ENCODE measurements at places on chromosomes 3 and 15. TPM values are rescaled to one million over a fixed set of nuclear protein-coding genes. Genes with fewer than 3 reads are reported as not detected.

The CAMK1 gene
- 86.6 TPM for total RNA-seq

The TRPC1 gene
- 0.14 TPM for total RNA-seq

The INSYN1 gene
- not detected for total RNA-seq

The CASR gene
- total RNA-seq, result not detected

The LAMB2 gene
- 3.8 TPM for total RNA-seq

The ACAN gene
- total RNA-seq, result not detected

The SLC35A5 gene
- total RNA-seq, result 87.4 TPM

The LRTM1 gene
- not detected for total RNA-seq

The POC1A gene
- total RNA-seq, result 18.6 TPM

The ASB14 gene
- total RNA-seq, result 0.04 TPM

The PLD1 gene
- total RNA-seq, result not detected

The SLC9A9 gene
- 2.3 TPM for total RNA-seq

The KLHL24 gene
- 92.6 TPM for total RNA-seq

The LRRIQ4 gene
- total RNA-seq, result 0.07 TPM

The DCUN1D1 gene
- total RNA-seq, result 70.1 TPM

The MAP1A gene
- 1.8 TPM for total RNA-seq

- no peak for DNase-seq
These were observed 56.5 kb upstream of the GATA2 start for GRCh38 chr3:128549283-128550112.

DNA sequence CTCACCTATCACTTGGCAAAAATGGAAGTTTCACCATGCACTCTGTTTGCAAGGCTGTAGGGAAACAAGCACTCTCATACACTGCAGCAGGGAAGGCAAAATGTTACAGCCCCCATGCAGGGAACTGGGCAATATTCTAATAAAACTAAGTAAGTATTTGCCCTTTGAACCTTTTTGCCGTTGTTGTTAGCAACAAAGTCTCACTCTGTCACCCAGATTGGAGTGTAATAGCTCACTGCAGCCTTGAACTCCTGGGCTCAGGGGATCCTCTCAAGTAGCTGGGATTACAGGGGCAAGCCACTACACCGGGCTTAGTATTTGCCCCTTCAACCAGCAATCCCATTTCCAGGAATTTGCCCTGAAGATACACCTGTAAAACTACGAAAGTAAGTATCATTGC is 122.5 kb downstream of the TBC1D5 start:
- DNase-seq, result no peak

DNA sequence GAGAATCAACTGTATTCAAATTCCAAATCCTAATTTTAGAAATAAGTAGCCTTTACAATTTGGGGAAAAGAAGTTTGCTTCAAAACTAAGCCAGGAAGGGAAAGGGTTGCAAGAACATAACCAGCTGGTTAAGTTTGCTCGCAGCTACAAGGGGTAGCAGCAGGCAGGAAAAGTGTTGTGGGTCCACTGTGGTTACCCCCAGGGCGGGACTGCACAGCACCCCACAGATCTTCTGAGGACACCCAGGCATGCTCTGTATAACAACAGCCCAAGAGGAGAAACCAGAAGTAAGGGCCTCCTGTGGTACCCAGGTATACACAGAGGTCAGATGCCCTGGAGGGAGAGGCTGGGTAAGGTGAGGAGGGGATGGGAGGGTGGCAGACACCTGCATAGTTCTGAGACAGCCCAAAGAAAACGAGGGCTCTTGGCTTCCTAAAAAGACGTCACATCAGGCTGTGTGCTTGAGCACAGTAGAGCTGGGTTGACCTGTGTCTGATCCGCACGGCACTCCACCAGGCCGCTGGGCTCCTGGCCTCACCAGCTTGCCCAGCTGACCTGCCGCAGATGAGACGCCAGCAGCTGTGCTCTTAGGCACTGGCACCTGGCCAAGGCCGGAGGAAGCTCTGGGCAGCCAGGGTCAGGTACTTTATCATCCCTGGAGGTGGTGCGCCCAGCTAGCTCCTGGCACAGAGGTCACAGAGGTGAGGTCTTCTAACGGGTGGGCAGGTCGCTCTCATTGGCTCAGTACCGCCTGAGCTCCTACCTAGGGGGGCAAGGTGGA is 81.8 kb upstream of the SNRPA1 start:
- DNase-seq, result no peak

DNA sequence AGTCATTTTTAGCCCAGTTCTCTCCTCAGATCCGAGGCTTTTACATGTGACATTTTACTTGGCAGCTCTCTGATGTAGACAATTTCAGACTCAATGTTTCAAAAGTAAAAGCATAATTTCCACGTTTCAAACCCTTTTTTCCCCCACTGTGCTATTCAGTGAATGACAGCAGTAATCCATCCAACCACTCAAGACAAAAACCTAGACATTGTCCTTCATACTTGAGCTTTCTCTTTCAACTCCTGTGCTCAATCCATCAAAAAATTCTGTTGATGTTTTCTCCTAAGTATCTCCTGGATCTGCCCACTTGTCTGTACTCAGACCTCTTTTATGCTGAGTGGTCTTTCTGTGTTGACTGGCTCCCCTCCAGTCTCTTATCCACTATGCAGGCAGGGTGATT is 214.7 kb downstream of the CHL1 start:
- DNase-seq, result no peak

- no peak for DNase-seq
These were observed 3.2 kb upstream of the KY start for GRCh38 chr3:134654031-134654430.

DNA sequence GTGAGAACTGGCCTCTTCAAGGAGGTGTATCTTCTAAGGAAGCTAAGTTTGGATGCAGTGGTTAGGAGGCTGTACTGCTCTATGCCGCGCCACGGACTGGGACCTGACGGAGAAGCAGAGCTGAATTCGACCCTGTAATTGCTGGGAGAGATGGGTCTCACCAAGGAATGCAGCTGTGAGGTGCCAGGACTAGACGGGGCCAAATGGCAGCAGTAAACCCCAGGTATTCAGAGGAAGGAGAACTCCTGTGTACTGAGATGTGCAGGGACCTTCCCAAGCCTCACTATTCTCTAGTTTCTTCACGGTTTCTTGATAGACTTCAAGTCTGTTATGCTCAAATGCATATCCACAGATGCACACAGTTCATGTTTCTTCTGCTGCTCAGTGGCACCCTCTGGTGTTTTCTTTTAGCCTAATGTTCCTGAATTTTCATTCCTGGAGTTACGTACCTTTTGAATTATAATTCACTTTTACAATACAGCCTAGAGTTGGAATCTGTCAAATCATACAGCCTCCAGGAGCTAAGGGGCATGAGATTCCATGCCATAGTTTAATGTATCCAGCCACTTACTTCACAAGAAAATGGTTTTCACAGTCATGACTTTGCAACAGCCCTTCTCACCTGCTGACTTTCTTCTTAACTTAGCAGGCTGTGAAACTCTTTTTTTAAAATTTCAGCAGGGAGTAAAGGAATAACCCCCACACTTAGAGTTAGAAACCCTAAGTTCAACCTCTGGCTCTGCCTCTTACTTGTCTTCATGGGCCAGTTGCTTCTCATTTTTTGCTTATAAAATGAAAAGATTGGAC is 61.8 kb downstream of the GLDN start:
- peak; percentile 73 for DNase-seq

DNA sequence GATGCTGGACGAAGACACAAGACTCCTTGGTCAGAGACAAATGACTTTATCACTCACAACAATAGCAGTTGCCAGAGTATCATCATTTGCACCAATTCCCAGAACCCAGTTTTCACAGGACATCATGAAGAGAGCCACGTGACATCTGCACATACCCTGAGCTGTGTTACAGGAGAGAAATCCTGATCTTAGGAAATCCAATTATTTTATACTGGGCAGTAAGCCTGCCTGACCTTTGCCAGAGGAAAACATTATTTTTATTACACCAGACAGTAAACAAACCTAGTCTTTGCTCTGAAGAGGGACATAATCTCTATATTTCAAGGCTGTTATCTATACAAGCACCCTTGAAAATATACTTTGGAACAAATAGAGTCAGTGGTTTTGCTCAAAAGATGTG is 77.4 kb downstream of the ZBBX start:
- DNase-seq, result no peak

- DNase-seq, result no peak
These were observed 96.0 kb upstream of the MYZAP start for GRCh38 chr15:57495554-57496165.

GRCh38 chr3:185711255-185711870 is 113.5 kb downstream of the IGF2BP2 start:
- no peak for DNase-seq

- DNase-seq, result peak; percentile 70
These were observed 716.2 kb downstream of the DIPK2A start for GRCh38 chr3:144687862-144688261.

GRCh38 chr15:63041974-63042876 is at the start of gene TPM1:
Gene TPM1, plus strand, starts transcription at chr15:63042747. Its CDS starts 83 bp downstream, at chr15:63042830.
- no peak for DNase-seq

DNA sequence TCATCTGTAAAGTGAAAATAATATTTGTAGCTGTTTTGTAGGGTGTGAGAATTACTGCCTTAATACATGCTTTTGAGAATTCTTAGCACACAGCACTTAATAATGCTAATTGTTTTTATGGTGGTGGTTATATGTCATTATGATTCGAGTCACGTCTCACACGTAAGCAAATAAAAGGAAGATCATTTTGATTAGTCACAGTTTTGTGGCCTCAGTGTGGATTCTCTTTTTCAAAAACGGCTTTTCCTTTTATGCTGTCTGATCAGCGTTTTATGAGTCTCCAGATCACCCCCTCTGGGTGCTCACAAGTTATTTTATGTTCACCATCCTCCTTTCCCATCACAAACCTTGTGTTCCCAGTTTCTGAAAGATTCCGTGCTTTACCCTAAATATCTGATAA is 255.6 kb upstream of the CNTN4 start:
- DNase-seq, result no peak

DNA sequence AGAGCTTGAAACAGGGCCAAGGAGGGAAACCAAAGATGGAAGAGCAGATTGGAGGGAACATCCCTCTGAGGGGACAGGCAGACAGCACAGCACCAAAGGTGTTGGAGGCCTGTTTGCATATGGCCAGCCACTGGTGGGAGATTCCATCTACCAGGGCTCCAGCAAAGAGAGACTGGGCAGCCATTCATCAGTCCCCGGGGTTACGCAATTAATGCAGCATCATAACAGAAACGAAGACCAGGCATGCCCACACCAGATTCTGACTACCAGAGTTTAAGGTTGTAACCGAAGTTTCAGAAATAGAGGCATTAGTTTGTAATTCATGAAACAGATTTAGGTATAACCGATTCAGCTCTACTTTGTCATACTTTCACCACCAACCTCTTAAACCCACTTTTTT is 58.1 kb downstream of the COL8A1 start:
- DNase-seq, result no peak

- DNase-seq, result no peak
These were observed 22.1 kb upstream of the SCAANT1 start for GRCh38 chr3:63934041-63934866.

DNA sequence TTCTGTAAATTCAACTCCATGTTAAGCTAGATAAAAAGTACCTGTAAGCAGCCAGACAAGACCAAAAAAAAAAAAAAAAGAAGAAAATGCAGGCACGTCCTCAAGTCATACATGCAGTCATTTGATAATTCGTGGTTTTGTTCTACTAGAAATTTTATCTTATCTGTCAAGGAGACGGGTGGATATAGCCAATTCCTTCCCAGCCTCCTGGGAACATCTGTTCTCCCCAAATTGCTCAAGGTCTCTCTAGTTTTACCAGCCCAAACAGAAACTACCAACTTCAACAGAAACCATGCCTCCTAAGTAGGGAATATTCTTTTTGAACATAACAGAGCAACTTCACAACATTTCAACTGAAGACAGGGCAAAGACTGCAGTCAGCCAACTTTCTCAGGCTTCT is 19.5 kb downstream of the RYK start:
- no peak for DNase-seq

- no peak for DNase-seq
These were observed 572.0 kb upstream of the TGFBR2 start for GRCh38 chr3:30034246-30034991.

DNA sequence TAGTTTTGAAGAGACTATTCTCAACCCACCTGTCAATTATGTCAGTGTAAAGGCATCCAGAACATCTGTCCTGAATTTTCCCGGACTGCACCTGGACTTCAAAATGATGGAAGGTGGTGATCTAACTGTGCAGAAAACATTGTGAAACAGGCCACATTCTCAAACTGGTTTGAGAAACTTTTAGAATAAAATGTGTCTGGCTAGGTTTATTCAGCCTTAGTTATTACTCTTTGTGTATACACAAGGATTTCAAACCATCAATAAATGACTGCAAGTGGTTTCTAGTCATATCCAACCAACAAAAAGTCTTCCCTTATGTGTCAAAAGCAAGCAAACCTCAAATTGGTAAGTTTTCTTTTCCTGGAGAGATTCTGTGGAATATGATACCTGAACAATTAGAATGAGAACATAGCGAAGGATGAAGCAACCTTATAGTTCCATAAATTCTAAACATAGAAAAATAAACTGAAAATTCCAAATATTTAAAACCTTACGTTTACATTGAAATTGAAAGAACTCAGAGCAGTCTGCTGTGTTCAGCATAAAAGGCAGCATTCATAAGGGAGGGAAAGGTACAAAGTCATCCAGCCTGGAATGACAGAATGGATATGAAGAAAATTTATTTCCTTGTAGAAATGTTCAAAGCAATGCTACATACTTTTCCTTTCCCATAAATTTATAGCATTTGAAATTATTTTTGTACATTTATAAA is 306.6 kb upstream of the TGFBR2 start:
- DNase-seq, result no peak

GRCh38 chr15:67051088-67052045 is 14.0 kb upstream of the SMAD3 start:
- DNase-seq, result no peak

- no peak for DNase-seq
These were observed 360.4 kb upstream of the ROBO2 start for GRCh38 chr3:76679541-76679940.

DNA sequence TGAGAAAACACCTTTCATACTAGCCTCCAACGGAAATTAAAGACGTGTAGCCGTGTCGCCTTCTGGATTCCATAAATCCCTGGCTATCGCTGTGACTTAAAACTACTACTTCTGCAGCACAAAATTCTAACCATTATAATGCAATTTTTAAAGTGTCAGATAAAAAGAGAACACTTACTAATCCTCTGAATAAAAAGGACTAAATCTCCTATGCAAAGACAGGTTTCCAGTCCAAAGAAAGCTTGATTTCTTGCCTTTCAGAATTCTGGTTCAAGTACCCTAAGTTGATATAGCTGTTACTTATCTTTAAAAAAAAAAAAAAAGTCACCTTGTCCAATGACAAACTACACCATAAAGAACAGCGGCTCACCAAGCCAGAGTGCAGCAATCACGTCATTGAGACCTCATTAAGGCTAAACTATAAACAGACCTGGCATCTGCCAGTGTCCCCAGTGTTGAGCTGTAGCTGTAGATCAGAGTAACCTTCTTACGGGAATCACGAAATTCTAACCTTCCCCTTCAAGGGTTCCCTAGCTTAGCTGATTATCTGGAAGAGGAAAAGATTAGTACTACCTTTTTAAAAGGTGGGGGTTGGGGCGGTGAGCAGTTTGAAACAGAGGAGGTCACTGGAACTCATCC is 2.2 kb downstream of the ABCC5 start:
- DNase-seq, result no peak

- no peak for DNase-seq
These were observed 435.0 kb upstream of the C2CD4B start for GRCh38 chr15:62599791-62600777.

- DNase-seq, result peak; percentile 45
These were observed 2.3 kb downstream of the LRRC28 start for GRCh38 chr15:99253381-99254090.
